ENCODE measurements at places on chromosomes 7 and 10.

GRCh38 chr7:137633133-137633532, 213.6 kb downstream of the DGKI start:
- DNase-seq, result no peak

GRCh38 chr7:155340071-155340531, 42.4 kb downstream of the INSIG1 start:
- DNase-seq, result peak; percentile 38

- DNase-seq, result no peak
Measured at GRCh38 chr7:92623544-92623943, 33.4 kb upstream of the FAM133B start.

DNA sequence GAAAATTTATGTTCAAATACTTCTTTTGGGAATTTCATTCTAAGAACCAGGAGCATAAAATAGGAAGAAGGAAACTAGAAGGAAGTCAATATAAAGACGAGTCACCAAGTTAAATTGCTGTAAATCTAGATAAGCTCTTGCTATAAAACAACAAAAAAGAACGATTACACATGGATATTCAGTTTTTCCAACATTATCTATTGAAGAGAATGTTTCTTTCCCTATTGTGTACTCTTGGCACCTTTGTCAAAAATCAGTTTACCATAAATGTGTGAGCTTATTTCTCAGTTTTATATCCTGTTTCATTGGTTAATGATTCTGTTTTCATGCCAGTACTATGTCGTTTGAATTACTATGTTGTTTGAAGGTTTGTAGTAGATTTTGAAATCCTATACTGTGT, 536.3 kb upstream of the MKI67 start:
- no peak for DNase-seq

DNA sequence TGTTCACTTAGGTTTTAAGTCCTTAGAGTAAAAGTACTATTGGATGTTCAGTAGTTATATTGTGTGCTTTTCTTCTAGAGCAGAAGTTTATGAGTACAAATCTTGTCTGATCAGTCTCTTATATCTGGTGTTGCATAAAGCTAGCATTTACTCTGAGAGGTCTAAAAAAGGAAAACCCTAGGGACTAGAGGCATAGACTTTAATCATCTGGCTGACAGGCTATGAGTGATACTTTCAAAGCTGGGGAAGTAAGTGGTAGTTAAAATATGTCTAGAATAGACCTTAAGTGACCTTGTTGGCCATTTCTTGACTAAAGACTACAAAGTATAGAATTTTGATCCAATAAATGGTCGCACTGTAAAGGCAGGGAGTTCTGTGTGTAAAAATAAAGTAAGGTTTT, 32.9 kb upstream of the PHYHIPL start:
- no peak for DNase-seq

DNA sequence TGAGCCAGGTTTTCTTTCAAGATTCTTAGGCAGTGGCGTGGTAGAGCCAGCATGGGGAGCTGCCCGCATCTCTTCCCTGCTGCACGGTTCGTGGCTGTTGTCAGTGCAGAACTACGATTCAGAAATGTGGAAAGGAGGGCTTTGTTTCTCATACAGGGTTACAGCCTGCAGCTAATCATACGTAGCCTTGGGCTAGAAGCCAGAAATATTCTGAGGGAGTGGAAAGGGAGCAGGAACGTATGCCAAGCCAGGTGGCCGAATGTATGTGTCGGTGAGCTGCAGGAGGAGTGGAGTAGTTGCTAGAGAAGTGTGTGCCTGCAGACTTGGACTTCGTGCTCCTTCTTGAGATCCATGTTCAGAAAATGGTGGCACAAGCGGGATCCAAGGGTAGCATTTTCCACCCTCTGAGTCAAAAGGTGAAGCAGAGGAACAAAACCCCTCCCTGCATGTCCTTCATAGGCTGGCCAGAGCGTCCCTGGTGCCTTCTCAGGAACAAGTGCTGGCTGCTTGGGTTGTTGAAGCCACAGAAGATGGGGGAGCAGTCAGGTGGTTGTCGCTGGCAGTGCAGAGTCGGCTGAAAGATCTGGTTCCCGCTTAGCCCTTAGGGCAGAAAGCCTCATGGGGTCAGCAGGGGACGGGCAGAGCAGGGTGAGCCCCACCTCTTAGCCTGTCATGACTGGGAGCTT, 40.9 kb downstream of the LANCL2 start:
- DNase-seq, result no peak

GRCh38 chr7:68682910-68683309, 915.4 kb upstream of the AUTS2 start:
- no peak for DNase-seq

GRCh38 chr7:129536323-129536722, 34.0 kb downstream of the SMKR1 start:
- no peak for DNase-seq

DNA sequence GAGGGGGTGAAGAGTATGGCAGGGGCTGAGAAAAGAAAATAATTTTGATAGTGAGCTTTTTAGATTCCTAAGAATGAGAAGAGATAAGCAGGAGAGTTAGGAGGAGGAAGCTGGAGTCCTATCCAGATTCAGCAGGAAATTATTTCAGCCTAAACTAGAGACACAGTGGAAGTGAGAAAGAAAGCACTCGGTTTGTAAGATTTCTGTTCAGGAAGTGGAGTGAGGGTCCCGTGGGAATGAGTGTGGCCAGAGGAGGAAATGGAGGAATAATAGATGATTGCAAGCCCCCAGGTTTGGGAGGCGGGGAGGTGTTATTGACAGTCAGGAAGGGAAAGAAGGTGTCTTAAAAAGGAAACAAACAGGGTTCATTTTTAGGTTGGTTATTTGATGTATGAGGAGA, 84.8 kb upstream of the NRP1 start:
- no peak for DNase-seq

GRCh38 chr7:40922316-40922670, 780.6 kb downstream of the INHBA start:
- no peak for DNase-seq

DNA sequence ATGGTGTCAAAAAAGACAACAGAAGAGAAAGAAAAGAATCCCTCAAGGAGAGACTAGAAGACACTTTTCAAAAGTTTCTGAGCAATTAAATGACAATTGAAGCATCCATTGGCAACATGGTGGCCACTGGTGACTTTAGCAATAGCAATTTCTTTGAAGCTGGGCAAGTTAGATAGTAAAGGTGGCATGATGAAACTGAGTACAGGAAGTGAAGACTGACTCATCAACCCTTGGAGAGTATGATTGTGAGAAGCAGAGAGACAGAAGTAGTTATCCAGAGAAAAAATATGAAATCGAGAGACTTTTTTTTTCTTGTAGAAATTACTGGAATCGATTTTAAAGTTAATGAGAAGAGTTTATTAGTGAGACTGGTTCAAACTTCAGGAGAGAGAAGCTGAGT, 52.5 kb downstream of the DGKB start:
- DNase-seq, result no peak

GRCh38 chr7:122762071-122762470, 59.3 kb upstream of the RNF148 start:
- DNase-seq, result no peak

GRCh38 chr7:100675581-100676350, 2.2 kb downstream of the GNB2 start:
- peak; percentile 88 for DNase-seq

GRCh38 chr7:117124591-117125220, 171.4 kb downstream of the ST7 start:
- no peak for DNase-seq

GRCh38 chr7:89042940-89043339, 247.4 kb upstream of the TEX47 start:
- no peak for DNase-seq

- DNase-seq, result no peak
Measured at GRCh38 chr7:106571563-106571962, 89.4 kb downstream of the CCDC71L start.

- DNase-seq, result no peak
Measured at GRCh38 chr10:3264161-3264761, 91.7 kb upstream of the PITRM1 start.

- no peak for DNase-seq
Measured at GRCh38 chr7:90256778-90257177, 11.8 kb downstream of the CFAP69 start.

- DNase-seq, result no peak
Measured at GRCh38 chr7:124457841-124458240, 307.8 kb downstream of the GPR37 start.

GRCh38 chr7:72057796-72058195, 354.3 kb downstream of the CALN1 start:
- no peak for DNase-seq

DNA sequence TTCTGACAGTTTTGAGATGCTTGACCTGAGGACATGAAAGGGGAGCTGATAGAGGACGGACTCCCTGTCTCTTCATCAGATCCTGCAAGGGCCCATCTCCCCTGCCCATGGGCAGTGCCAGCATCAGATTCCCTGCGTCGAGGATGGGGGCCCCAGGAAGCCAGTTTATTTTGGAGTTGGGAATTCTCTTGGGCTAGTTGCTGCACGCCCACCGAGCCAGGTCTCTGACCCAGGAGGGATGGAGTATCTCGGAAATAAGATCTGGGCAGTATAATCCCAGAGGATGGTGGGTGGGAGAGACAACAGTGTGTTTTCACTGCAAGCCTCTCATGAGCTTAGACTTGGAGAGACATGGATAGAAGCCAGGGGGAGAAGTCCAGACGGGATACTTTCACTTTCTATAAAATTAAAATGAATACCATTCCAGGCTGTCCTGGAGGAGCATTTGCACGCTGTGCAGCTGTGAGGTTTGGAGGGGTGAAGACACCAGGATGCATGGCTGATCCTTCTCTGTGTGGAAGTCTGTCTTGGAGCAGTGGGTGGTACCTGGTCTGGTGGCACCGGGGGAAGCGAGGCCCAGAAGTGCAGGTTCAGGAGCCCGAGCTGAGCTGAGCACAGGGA, 25.8 kb downstream of the DOCK1 start:
- no peak for DNase-seq

DNA sequence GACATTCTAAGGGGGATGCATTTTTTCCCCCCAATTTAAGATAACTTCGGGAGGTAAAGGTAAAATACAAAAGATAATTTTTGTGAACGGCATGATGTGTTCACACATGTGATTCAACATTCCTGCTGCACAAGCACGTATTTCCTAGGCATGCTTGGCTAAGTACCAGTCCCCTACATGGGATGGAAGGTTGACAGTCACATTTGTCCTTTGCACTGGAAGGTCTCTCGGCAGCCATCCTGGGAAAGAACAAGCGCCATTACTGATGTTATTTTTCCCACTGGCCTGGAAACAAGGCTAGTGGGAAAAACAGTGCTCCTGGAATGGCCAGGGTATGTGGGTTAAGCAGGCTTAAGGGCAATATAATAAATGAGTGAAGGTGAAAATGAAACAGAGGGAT, 276.2 kb upstream of the AOAH start:
- DNase-seq, result no peak

Measured in endodermal cell (in vitro differentiated cells).